ENCODE measurements at places on chromosomes 12 and 14.
A peak's percentile ranks its signal among the peaks of the same experiment; 100 is the strongest.

DNA sequence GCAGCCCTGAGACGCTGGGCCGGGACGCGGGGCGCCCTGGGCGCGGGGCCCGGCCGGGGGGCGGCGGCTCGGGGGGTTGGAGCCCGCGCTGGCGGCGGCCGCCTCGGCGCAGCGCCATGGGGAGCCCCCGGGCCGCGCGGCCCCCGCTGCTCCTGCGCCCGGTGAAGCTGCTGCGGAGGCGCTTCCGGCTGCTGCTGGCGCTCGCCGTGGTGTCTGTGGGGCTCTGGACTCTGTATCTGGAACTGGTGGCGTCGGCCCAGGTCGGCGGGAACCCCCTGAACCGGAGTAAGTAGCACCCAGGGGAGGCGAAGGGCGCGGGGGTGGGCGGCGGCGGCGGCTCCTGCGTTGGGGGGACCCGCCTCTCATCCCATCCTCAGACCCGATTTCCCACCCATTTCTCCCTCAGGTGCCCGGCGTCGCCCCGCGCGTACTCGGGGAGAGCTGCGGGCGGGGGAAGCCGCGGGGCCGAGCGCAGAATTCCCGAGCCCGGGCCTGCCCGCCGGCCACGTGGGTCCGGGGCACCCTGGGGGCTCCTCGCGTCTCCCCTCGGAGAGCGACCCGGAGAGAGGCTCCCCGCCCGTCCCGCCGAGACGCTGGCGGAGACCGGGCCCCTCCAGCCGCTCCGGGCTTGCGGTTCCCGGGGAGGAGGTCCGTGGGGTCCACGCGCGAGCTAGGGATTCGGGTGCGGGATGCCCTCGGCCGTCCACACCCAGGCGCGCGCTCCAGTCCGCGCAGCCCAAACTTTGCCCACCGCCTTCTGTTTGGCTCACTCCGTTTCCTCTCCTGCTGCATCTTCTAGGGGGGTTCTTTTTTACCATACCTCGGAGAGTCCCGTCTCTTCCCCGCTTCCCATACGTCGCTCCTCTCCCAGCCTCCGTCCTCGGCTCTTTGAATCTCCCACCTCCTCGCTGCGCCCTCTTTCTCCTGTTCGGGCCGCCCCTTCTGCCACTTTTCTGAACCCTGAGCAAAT, 807 bp downstream of the B4GALNT3 start:
- DNase-seq: peak; percentile 47

- DNase-seq: peak; percentile 19
Measured at GRCh38 chr12:10354502-10354901, 35.3 kb downstream of the KLRK1 start.

DNA sequence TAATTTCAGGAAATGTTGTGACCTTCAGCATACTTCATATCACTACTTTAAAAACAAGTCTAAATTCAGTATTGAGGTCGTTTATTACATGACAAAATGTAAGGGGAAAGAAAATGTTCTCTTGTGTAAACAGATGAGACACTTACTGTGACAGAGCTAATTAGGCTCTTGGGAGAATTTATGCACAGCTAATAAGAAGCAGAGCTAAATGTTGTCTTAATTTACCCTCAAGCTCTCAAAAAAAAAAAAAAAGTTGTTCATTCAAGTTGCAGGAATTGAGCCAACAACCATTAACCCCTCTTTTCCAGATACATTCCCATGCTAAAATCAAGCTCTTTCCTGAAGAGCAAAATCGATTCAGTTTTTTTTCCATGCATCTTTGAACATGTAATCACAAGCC, 1419.4 kb downstream of the FSCB start:
- DNase-seq: no peak

- peak; percentile 57 for DNase-seq
Measured at GRCh38 chr12:15996254-15996653, 85.1 kb downstream of the DERA start.

- no peak for DNase-seq
Measured at GRCh38 chr14:99728231-99728920, 44.3 kb downstream of the CYP46A1 start.

DNA sequence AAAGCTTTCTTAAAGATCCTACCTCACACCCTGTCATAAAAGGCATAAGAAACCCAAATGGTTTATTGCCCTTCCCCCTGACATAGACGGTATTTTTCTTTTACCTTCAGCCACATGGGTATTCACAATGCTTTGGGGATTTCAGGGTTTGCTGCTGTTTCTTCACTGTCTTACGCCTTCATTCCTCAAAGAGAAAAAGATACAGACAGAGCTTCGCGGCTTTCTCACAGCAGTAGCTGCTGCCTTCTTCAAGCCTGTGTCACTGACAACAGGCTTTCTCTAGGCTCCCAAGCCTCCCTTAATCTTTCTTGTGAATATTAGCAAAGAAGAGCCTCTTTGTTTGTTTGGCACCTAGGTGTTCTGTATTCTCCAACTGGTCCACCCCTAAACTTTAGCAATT, 197.4 kb upstream of the ARID2 start:
- no peak for DNase-seq

GRCh38 chr14:105102361-105102870, 37.2 kb upstream of the GPR132 start:
- no peak for DNase-seq

GRCh38 chr14:39218171-39218769, 15.4 kb upstream of the MIA2 start:
- DNase-seq: peak; percentile 6

- no peak for DNase-seq
Measured at GRCh38 chr12:22110176-22110575, 64.2 kb downstream of the CMAS start.

DNA sequence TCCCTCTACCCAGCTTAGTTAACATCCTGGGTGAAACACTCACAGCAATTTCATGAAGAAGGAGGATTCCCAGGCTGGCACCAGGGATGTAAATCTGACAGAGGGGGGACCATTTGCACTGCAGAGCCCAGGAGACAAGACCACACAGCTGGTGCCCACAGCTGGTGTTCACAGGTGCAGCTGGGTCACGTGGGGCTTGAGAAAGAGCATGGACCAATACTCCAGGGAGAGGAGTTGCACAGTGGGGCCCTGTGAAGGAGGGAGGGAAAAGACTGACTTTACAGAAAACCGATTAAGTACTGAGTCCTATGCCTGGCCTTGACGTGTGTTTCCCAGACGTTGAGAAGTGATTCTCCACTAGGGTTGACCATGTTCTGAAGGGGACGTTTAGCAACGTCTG, 1316.7 kb upstream of the TMEM132C start:
- no peak for DNase-seq

DNA sequence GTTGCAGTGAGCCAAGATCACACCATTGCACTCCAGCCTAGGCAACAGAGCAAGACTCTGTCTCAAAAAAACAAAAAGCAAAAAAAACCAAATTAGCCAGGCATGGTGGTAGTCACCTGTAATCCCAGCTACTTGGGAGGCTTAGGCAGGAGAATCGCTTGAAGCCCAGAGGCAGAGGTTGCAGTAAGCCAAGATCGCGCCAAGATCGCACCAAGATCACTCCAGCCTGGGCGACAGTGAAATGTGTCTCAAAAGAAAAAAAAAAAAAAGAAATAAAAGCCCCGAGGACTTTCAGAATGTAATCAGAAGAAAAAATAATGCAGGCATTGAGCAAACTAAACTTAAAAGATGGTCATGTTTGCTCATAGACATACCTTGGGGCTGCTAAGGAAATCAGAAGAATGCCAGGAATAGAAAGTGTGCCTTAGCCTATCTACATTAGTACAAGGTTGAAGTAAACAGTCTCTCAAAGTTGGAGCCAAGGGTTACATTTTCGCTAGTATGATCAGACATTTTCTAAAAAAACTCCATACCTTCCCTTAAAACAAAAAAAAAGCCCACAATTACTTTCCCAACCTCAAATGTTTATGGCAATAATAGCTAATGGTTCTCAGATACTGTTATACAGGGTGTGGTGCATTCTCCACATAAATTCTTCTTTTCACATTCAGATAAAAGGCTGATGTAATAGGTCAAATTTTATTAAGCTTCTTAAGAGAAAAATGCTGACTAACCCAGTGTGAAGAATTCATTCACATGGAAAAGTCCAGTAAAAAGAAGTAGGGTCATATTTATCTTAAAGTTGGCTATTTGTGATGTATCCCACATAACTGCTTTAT, 15.8 kb downstream of the DTD2 start:
- DNase-seq: peak; percentile 53

- DNase-seq: no peak
Measured at GRCh38 chr14:69819607-69820006, 22.6 kb upstream of the SLC10A1 start.

- DNase-seq: no peak
Measured at GRCh38 chr14:24459331-24459730, 16.8 kb upstream of the SDR39U1 start.

GRCh38 chr12:71270057-71270456, 112.3 kb upstream of the TSPAN8 start:
- DNase-seq: no peak

- no peak for DNase-seq
Measured at GRCh38 chr12:125083072-125083471, 17.8 kb downstream of the AACS start.

- peak; percentile 1 for DNase-seq
Measured at GRCh38 chr12:125685915-125686314, 620.7 kb downstream of the AACS start.

DNA sequence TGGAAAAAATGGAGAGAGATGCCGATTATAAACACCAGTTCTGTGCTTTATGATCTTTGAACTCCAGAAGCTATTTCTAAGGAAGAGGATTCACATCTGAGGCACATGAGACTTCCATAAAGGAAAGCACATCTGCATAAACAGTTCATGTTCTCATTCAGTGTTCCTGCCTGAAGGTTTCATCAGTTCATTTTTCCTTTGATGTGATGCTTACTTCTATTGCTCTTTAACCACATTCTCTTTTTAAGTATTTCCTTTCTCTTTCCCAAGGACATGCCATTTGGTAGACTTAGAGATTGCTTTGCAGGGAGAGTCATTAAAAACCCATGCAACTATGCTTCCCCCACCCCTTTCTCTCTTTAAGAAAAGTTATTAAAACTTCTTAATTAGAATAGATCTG, 387.0 kb upstream of the FLRT2 start:
- DNase-seq: peak; percentile 8

- no peak for DNase-seq
Measured at GRCh38 chr12:51890511-51891171, 2.7 kb downstream of the ANKRD33 start.

GRCh38 chr12:108333898-108334699, 5.0 kb downstream of the CMKLR1 start:
- peak; percentile 50 for DNase-seq

- peak; percentile 84 for DNase-seq
Measured at GRCh38 chr12:113980537-113981337, 14.6 kb upstream of the RBM19 start.

DNA sequence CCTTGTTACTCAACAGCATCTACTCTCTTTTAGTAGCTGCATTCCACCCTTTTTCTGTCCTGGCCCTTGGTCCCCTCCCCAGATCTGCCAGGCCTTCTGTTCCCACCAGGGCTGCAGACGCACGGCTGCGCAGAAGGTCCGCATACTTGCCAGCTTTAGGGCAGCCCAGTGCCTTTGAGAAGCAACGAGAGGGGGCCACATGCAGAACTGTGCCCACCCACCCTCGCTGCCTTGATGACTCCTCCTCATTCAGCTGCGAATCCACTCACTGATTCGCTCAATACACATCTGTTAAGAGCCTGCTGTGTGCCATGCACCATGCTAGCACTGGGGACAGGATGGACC, 39.2 kb downstream of the PRIMA1 start:
- no peak for DNase-seq

GRCh38 chr14:76833011-76833410, 6.8 kb downstream of the LRRC74A start:
- DNase-seq: no peak

DNA sequence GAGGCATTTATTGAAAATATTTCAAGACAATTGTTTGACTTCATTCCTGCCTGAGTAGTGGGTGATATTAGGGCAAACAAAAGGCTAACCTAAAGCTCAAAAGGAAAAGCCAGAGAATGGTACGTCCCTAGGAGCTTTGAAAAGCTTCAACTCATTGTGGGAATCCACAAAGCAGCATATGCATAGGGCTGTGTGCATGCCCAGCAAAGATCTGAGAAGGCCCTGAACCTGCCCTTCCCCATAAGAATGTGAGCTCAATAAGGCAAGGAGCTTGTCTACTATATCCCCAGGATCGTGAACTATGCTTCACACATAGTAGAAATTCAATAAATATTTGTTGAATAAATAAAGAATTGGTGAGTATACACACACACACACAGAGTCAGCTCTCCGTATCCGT, 19.1 kb upstream of the RAD52 start:
- DNase-seq: no peak

- no peak for DNase-seq
Measured at GRCh38 chr12:131499160-131499863, 211.6 kb upstream of the SFSWAP start.

GRCh38 chr12:85301051-85301450, 21.0 kb downstream of the ALX1 start:
- no peak for DNase-seq

DNA sequence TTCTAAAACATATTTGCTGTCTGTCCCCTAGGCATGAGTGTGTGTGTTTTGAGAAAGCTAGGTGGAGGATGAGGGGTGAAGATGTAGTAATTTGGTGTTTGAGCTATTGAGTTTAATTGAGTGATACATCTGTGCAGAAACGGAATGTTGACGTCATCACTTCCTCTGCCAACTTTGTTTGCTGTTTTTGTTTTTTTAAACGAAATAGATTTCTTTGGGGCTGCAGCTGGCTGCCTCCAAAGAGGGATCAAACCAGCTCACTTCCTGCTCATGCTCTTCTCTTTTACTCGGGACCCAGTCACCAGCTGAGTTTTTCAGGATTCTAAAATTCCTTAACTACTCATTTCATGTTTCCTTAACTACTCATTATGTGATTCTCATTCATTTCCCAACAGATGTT, 19.5 kb upstream of the CRACR2A start:
- no peak for DNase-seq

- no peak for DNase-seq
Measured at GRCh38 chr12:74781991-74782485, 244.4 kb downstream of the ATXN7L3B start.

GRCh38 chr12:7583471-7583870, 79.9 kb upstream of the CD163 start:
- DNase-seq: no peak

DNA sequence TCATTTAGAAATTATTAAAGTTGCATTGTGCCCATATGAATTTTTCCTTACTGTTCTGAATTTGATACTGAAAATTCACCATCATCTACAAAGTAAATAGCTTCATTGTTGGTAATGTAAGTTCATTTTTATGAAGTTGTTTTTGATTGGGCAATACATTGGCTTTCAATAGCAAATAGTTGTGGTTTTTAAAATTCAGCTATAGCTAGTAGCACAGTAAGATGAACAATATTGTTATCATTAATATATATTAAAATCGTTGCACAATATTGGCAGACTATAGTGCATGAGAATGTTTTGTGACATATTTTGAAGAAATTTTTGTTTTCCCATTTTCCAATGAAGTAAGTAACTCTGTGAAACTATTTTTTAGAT, 575.0 kb downstream of the PRKD1 start:
- peak; percentile 28 for DNase-seq

DNA sequence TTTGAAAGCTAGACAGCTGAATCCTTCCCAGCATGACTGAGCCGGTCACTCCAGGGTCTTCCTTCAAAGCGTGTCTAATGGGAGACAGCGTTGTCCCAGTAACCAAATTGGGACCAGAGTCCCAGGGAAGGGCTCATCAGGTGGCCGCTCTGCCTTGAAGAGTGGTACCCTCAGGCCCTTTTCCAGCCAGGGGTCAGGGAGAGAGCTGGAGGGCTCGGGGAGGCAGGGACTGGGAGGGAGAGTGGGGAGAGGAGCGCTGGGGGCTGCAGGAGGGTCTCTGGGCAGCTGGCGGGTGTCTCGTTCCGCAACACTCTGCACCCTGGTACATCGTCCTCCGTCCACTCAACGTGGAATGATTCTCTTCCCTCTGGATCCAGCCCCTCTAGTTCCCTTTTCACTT, 1.6 kb upstream of the RTL1 start:
- DNase-seq: no peak

Measured in adipocyte (in vitro differentiated cells).